ENCODE measurements at places on chromosomes 2 and 18. TPM values are rescaled to one million over a fixed set of nuclear protein-coding genes. Genes with fewer than 3 reads are reported as not detected.
A peak's percentile ranks its signal among the peaks of the same experiment; 100 is the strongest.

DNA sequence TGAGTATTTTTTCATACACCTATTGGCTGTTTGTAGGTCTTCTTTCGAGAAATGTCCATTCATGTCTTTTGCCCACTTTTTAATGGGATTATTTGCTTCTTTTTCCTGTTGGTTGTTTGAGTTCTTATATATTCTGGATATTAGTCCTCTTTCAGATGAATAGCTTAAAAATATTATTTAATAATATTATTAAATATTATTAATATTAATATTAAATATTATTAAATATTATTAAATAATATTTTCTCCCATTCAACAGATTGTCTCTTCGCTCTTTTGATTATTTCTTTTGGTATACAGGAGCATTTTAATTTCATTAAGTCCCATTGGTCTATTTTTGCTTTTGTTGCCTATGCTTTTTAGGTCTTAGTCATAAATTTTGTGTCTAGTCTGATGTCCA is 361.9 kb downstream of the TSN start:
- no peak overlapping the region for H3K4me3 ChIP-seq
- no peak for DNase-seq
- H3K4me1 ChIP-seq, result no peaks in the 10 kb centered on the region

- no peak for DNase-seq
- H3K36me3 ChIP-seq, result no peaks in the 10 kb centered on the region
- H3K4me3 ChIP-seq, result no peak overlapping the region
- no peaks in the 10 kb centered on the region for H3K27me3 ChIP-seq
- no peaks in the 10 kb centered on the region for H3K4me1 ChIP-seq
Measured at GRCh38 chr2:185921048-185921756, 182.6 kb downstream of the FSIP2 start.

DNA sequence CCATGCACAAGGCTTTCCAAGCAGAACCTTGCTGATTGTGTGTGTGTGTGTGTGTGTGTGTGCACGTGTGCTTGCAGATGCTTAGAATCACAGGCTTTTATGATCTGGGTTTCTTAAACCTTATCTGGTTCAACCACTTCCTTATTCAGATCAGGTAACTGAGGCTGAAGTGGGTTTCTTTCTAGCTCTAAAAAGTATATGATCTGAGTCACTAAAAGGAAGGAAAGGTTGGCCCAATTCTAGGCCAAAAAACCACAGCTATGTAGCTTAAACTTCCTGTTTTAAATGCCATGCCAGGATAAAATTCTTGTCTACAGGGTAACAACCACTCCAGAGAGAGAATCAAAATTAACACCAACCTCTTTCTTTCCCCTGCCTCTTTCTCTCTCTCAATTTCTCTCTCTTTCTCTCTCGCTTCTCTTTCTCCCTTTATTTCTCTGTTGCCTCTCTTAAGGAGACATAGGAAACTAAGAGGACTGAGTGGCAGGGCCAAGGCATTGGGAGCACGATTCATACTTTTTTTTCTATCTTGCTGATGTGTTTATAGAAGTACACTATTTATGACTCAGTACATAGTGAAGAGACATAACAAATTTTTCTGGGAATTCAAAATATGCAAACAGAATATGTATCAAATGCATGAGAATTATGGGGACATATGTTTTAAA is 140.3 kb downstream of the TRIB2 start:
- no peaks in the 10 kb centered on the region for H3K36me3 ChIP-seq
- H3K27me3 ChIP-seq, result no peaks in the 10 kb centered on the region
- peak overlapping the region; percentile 92 for H3K27ac ChIP-seq
- H3K4me3 ChIP-seq, result no peak overlapping the region
- H3K4me1 ChIP-seq, result peaks cover 16% of the 10 kb centered on the region

- no peak overlapping the region for H3K27ac ChIP-seq
- peaks cover 5% of the 10 kb centered on the region for H3K4me1 ChIP-seq
- 0 out of 2 replicates have a peak, but pooled peaks cover 3% of the 10 kb centered on the region for H3K36me3 ChIP-seq
- peak overlapping the region; percentile 94 for H3K4me3 ChIP-seq
- H3K27me3 ChIP-seq, result peaks cover 2% of the 10 kb centered on the region
- peak; percentile 20 for DNase-seq
Measured at GRCh38 chr2:27494284-27494943, 586 bp downstream of the FNDC4 start.

DNA sequence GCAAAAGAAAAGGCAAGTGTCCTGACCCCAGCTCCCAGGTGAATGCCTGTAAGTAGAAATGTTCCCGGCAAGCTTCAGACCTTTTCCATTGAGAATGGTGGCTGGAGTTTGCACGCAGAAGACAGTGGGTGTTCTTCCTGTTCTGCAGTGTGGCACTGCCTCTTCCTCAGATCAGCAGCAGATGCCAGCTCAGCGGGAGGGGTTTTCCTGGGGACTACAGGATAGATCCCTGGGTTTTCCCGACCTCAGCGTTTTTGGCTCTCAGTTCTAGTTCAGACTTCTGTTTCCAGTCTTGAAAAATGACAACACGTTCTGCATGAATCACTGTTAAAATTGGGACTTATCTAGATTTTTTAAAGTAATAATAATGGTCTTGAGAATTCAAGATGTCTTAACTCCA is 39.2 kb downstream of the GRHL1 start:
- no peak overlapping the region for H3K4me3 ChIP-seq
- H3K4me1 ChIP-seq, result peaks cover 2% of the 10 kb centered on the region
- no peaks in the 10 kb centered on the region for H3K36me3 ChIP-seq

- H3K36me3 ChIP-seq, result peaks cover 2% of the 10 kb centered on the region
- H3K4me1 ChIP-seq, result peaks cover 9% of the 10 kb centered on the region
- no peaks in the 10 kb centered on the region for H3K27me3 ChIP-seq
- H3K4me3 ChIP-seq, result no peak overlapping the region
- DNase-seq, result no peak
Measured at GRCh38 chr18:70139138-70139537, 66.3 kb downstream of the RTTN start.

DNA sequence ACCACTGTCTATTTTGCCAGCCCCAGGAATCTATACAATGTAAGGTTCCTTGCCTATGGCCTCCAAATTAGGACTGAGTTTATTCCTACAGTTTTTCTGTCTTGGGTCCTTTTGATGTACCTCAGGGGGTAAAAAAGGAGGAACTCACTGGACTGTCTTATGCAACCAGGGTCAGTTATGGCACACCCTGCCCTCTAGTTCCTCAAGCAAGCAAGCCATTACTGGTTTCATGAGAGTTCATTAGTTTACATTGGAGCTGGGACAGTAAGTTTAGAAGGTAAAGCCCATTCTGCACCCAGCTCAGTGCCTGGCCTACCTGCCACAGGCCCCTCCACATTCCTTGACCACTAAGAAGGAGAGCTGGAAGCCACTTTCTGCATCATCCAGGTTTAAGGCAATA is 68.7 kb upstream of the WIPF1 start:
- H3K27me3 ChIP-seq, result no peaks in the 10 kb centered on the region
- no peak overlapping the region for H3K27ac ChIP-seq
- no peak for DNase-seq
- peaks cover 6% of the 10 kb centered on the region for H3K4me1 ChIP-seq

- H3K4me3 ChIP-seq, result peak overlapping the region; percentile 96
- no peaks in the 10 kb centered on the region for H3K27me3 ChIP-seq
- H3K27ac ChIP-seq, result peak overlapping the region; percentile 83
- H3K36me3 ChIP-seq, result no peaks in the 10 kb centered on the region
- H3K4me1 ChIP-seq, result peaks cover 7% of the 10 kb centered on the region
Measured at GRCh38 chr2:171522788-171523087, 464 bp downstream of the CYBRD1 start.

DNA sequence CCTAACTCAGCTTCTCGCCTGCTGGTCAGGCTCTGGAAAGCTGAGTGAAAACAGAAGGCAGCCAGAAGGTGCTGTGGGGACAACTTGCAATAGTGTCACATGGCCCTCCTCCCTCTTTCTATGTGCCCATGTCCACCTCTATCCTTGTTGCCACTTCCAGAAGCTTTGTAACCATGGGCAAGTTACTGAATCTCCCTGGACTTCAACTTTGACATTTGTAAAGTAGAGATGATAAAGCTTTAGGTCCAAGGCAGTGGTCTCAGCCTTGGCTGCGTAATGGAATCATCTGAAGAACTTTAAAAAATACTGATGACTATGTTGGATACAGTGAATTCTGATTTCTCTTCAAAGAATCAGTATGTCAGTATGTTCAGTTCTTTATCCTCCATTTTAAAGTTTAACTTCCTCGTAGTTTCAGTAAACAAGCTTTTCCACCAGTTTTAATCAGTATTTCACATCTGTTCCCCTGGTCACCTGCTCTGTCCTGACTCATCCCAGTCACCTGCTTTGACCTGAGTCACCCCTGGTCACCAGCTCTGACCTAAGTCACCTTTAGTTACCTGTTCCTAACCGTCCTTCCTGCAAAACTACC is 245.2 kb upstream of the STON1 start:
- no peak overlapping the region for H3K27ac ChIP-seq
- H3K36me3 ChIP-seq, result no peaks in the 10 kb centered on the region
- no peak for DNase-seq
- H3K4me1 ChIP-seq, result no peaks in the 10 kb centered on the region

ZNF521 gene
- 44.7 TPM for total RNA-seq
